Hepatocyte (in vitro differentiated cells): ENCODE measurements at places on chromosomes 5 and 9. TPM values are rescaled to one million over a fixed set of nuclear protein-coding genes. Genes with fewer than 3 reads are reported as not detected.

DNA sequence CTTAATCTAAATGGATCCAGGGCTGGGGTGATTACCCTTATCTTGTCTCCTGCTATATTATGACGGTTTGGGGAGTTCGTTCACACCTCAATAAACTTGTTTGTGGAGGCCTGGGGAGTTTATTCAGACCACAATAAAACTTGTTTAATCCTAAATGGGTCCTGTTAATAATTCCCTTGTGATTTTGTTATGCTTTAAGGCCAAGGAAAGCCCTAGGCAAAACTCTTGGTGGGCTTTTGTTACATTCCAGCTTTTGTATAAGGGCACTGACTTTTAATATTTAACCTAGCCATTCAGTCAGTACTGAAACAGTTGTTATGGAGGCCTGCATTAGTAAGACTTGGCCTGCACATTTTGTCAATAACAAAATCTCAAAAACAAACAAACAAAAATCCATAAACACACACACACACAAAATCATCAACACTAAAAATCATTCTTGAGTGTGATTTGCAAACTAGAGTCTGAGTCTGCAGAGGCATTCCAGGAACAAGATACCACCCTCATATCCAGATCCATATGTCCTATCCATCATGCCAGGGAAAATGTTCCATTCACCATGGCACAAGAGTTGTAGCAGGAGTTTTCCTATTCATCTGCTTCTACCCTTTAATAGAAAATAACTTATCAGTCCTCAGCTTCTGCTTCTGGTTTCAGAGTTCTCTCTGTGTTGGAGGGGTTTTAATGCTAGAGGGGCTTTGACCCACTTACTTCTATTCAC lies 421.7 kb downstream of the AGTPBP1 start:
- no peak for DNase-seq

GRCh38 chr9:132585954-132586829 lies 3.8 kb downstream of the BARHL1 start:
- DNase-seq: no peak

- no peak for DNase-seq
Observed at GRCh38 chr5:154749491-154749890, 5.7 kb upstream of the LARP1 start.

DNA sequence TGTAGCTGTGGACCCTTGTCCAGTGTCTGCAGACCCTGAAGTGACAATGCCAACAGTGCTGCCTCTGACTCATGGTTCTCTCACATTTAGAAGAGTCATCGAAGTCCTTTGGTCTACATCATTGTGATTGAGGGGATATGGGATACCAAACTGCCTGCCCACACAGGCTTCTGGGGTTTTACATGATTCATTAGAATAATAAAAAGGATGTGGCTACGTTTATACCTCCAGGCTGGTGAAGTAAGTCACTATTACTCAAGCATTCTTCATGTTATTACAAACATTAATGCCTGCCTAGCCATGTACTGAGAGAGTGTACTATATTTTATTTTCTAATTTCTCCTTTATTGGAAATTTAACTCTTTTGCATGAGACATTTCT lies 365.7 kb downstream of the SPATA31D1 start:
- DNase-seq: no peak

DNA sequence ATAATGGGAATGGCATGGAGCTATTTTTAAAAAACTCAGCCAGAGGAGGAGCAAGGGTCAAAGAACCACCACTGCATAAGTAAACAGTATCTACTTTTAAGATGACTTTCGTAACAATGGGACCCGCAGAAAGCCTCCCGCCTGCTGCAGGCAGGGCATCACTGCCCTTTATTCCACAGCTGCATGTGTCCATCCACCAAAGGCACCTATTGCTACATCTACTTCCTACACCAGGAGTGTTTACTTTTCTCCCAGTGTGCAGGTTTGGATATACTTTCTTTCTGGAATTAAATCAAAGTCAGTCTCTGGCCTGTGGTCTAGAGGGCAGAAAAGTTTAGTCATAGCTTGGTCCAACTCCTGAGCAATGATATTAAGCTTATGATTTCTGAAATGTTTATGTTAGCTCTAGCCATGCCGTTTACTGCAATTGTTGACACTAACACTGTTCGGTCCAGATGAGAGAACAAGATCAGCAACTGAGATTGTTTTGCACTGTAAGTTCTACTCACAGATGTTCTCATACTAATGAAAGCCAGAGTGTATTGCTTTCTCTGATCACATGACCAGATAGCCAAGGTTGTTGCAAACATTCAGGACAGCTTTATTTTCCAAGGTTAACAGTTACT lies 391.5 kb downstream of the FGF10 start:
- DNase-seq: peak; percentile 38

DNA sequence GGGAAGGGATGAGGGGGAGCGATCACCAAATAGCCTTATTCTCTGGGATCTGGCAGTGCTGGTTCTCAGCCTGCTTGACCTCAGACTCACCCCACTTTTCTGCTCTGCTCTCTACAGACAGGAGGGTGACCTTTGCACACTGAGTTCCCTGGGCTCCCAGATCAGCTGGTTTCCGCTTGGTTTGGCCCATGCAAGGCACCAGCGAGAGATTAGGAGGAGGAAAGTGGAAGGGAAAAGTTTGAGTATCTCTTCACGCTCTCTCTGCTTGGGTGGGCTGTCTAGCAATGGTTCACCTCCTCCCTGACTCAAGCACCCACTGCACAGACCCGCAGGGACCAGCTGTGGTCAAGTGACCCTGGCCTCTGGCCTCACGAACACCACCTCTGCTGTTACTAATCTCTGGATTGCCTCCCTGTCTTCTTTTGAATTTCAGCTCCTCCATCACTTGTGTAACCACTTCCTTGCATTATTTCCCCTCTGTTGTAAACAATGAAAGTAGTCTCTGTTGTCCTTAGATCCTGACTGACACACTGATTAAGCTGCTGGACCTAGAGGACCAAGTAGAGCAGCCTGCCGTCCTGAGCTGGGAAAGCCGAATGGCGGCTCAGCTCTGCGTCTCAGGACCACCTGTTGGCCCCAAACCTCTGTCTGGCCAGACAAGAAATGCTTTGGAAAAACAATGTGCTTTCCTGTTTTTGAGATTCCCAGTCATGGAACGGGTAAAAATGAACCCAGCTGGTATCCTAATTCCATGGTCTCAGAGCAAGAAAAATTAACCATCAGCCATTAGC lies 186.6 kb downstream of the CRB2 start:
- peak; percentile 19 for DNase-seq

DNA sequence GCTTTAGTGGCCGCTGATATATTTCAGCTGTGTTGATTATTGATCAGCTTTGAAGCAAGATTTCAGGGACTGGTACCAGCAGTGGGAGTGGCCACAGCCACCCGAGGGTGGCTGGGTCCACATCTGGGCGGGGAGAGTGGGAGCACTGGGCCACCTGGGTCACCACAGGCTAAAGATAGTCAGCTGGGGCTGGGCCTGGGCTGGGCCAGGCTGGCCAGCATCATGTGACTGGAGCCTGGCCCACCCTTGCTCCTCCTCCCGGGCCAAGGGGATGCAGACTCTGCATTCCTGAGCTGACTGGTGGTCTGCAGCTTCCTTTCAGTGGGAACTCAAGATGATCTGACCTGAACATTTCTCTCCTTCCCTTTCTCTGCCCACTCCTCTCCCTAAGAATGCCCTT lies 27.1 kb downstream of the LARP1 start:
- DNase-seq: no peak

DNA sequence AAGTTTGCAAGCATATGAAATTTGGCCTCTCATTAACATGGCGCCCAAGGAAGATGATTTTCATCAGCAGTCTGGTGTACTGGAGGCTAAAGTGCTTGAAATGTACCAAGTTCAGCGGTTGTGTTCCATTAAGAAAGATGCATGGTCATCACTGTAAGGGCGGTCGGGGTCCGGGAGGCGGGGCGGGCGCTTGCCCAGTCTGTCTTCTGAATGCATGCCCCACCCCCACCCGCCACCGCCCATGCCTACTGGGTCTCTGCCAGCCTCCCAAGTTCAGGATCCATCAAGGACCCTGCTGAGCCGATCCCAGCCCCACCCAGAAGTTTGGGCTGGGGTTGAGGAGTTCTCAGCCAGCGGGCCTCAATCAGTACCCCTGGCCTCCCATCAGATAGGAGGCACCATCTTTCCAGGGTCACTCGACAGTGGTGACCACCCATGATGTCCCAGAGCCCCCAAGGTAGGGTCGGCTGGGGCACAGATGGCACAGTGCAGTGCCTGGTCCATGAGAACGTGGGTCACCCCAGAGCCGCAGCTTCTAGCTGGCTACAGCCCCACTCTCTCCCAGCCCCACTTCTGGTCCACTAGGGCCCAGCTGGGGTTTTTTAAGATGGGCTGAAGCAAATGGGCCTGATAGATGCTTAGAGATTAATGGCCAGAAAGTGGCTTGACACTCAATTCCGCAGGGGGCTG lies 24.4 kb upstream of the PRDM12 start:
- no peak for DNase-seq

DNA sequence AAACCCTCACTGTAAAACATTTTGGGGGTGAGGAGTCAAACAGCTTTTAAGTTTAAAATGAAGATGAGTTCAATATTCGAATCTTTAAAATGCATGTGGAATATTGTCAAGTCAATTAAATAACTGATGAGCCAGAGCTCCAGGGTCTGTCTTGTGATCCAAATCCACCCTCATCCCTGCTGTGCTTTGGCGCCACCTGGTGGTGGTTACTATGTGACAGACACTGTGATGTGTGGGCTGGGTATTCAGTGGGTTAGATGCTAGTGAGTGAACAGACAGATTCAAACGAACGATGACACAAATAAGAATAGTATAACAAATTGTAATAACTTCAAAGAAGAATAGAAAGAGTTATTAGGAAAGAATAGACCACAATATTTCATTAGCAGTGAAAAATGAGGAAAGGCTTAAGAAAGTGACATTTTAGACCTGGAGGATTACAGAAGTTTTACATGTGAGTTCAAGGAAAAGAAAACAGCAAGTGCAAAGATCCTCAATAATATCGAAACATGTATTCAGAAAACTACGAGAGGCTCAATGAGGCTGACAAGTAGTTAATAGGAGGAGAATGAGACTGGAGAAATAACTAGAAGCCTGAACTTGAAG lies 51.4 kb upstream of the CHSY3 start:
- DNase-seq: peak; percentile 89

Gene RFX3
- 4.4 and 5.8 TPM in 2 replicates for polyA plus RNA-seq

Gene PRSS3
- 1.5 and 1.6 TPM in 2 replicates for polyA plus RNA-seq

GRCh38 chr9:13990331-13990730 lies 323.6 kb downstream of the NFIB start:
- DNase-seq: no peak
